Activated naive CD8-positive, alpha-beta T cell treated with anti-CD3 and anti-CD28 coated beads, Interleukin-2, amount 50 U/mL, for 16 hours (primary cell): ENCODE measurements at places on chromosomes 7 and 10.

DNA sequence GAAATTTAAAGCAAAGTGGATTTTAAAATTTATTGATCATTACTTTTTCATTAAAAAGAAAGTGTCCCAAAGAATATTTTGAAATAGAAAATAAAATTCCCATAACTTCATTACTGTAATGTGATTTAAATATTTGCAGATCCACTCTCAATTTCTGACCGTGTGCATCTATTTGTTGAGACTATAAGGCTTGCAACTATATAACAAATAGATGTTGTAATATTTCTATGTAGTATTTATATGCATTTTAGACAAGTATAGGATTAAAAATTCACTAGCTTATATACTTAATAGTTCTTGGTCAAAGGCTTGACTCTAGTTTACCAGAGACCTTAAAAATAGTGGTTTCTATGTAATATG is 3.8 kb downstream of the HHEX start:
- DNase-seq: no peak

- no peak for DNase-seq
Observed at GRCh38 chr7:25643770-25644394, 415.6 kb upstream of the NPVF start.

DNA sequence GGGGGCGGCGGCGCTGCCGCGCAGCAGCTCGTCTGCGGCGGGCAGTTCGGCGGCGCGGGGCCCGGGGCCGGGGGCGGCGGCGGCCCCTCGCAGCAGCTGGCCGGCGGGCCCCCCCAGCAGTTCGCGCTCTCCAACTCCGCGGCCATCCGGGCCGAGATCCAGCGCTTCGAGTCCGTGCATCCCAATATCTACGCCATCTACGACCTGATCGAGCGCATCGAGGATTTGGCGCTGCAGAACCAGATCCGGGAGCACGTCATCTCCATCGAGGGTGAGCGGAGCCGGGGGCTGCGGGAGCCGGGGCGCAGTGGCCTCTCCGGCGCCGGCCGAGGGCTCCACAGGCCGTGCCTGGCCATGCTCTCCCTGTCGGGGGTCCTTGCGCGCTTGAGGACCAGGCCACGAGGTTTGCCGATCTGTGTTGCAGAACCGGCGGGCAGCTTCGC is 548 bp downstream of the AGAP3 start:
- no peak for DNase-seq

- DNase-seq: peak; percentile 66
Observed at GRCh38 chr7:148698397-148699023, at the start of gene CUL1. TSS of gene CUL1 (plus strand) at chr7:148698903. CDS start at chr7:148730123, 31,220 bp downstream.

GRCh38 chr10:70458329-70459060 is 17.0 kb upstream of the NODAL start:
- DNase-seq: no peak

- no peak for DNase-seq
Observed at GRCh38 chr10:22333167-22333974, 11.9 kb upstream of the SPAG6 start.

DNA sequence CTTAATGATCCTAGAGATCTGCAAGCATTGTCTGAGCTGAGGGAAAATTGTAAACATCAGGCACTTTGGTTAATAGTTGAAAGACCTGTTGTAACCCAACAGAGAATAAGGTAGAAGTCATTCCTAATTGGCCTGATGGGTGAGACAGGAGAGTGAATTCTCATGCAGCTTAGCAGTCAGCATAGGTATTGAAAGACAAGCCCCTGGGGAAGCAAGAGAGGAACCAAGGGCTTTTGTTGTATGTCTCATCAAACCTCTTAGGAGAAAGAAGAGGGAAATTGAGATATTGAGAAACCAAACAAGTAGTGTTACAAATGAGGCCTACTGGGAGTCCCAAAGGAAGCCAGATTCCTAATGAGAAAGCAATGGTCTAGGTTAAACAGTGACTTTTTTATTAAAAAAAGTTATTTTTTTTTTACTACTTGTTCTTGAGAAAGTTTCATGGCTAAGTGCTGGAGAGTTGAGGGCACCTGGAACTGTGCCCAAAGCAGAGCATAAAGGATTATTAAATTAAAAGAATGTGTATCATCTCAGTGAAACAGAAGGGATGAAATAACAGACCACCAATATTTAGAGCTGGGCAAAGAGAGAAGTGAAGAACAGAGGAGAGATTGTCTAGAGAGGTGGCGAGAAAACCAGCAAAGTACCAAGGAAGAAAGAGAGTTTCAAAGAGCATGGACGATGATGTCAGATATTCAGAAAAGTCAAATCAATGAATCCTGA is 168.9 kb downstream of the CDK14 start:
- DNase-seq: no peak

DNA sequence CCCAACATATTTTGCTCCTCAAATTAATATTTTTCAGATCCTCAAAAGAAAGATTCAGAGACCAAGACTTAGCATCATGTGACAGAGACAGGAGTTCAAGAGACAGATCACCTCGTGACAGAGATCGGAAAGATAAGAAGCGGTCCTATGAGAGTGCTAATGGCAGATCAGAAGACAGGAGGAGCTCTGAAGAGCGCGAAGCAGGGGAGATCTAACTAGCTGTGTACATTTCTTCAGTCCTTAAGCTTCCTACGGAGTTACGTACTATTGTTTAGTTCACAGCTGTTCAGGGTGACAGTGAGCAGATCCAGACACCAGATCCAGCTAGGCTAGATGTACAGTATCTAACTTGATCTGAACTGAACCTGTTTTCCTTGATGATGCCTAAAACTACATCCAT is 61.3 kb downstream of the KLRG2 start:
- DNase-seq: no peak

- no peak for DNase-seq
Observed at GRCh38 chr7:81260152-81260551, 341.3 kb upstream of the SEMA3C start.

DNA sequence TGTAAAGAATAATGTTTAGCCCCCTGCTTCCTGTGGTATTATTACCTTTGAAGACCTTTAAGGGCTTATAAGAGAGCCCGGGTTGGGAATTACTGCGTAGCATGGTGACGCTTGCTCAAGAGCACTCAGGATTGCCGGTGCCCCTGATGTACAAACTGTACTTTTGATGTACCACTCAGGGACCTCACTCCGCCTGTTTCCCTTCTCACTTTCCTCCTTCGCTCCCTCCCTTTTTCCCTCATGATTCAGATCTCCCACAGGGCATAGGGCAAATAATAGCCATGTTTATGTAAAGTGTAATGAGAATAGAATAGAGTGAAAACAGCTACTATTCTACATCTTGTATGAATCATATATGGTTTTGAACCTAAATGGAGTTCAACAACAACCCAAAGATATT is 77.8 kb upstream of the PDCD4 start:
- DNase-seq: no peak

DNA sequence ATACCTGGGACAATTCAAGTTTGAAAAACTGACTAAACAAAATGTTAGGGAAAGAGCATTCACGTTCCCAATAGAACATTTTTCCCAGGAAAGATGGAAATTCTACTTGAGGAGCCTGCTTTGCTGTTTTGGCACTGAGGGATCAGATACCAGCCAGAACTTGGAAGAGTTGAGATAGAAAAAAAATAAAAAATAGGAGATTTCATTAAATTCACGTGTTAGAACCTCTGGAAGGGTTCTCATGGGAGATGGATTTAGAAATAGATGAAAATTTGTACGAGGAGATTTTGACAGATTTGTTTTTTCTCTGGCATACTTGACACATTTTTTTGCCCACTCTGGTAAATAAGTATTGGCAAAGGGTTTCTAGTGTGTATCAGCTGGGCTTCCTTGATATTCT is 63.7 kb downstream of the CELF2 start:
- no peak for DNase-seq

GRCh38 chr10:24041034-24041433 is 167.9 kb upstream of the KIAA1217 start:
- DNase-seq: no peak
